Activated CD4-positive, alpha-beta memory T cell treated with anti-CD3 and anti-CD28 coated beads for 36 hours (primary cell): ENCODE measurements at places on chromosomes 1 and 21. TPM values are rescaled to one million over a fixed set of nuclear protein-coding genes. Genes with fewer than 3 reads are reported as not detected.
A peak's percentile ranks its signal among the peaks of the same experiment; 100 is the strongest.

Gene LCE2A
- not detected for total RNA-seq

Gene RAB42
- not detected for total RNA-seq

Gene TDRD10
- total RNA-seq, result not detected

Gene OR2AK2
- total RNA-seq, result not detected

Gene LEFTY1
- total RNA-seq, result not detected

Gene INTS3
- 47.7 TPM for total RNA-seq

Gene CHI3L2
- 2.8 TPM for total RNA-seq

Gene ARHGAP29
- total RNA-seq, result 0.31 TPM

Gene TRIM46
- total RNA-seq, result 7.1 TPM

Gene TMEM51
- not detected for total RNA-seq

Gene CDCA8
- 56.0 TPM for total RNA-seq

DNA sequence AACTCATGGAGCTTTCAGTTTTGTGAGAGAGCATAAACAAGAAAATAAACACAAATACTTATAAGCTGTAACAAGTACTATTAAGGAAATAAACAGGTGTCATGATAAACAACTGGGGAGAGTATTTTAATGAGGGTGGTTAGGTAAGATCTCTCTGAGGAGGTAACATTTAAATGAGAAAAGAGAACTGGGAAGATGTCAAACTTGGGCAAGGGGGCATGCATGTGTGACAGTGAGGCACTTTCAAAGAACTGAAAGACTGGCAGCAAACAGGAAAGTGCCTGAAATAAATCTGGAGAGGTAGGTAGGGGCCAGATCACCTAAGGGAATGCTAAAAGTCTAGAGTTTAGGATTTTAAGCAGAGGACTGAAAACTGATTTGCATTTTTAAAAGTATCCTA, 37.8 kb downstream of the NSL1 start:
- no peak for DNase-seq

DNA sequence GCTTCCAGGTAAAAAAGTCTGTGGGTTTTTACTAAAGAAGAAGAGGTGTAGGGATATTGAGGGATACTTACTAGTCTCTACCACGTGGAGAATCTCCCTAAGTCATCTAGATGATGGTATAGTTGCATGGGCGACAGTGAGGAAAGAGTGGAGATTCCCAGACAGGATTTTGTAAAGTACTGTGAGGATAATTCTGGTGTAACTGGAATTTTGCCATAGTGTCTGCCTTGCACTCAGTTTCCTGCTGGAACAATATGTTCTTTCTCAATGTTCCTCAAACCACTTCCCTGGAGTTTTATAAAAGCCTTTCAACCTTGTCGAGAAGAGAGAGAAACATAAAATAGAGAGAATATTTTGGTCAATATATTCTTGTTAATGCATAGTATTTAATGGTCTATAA, 95.1 kb upstream of the WLS start:
- no peak for DNase-seq

GRCh38 chr1:179095377-179095776, 13.5 kb downstream of the TOR3A start:
- no peak for DNase-seq

DNA sequence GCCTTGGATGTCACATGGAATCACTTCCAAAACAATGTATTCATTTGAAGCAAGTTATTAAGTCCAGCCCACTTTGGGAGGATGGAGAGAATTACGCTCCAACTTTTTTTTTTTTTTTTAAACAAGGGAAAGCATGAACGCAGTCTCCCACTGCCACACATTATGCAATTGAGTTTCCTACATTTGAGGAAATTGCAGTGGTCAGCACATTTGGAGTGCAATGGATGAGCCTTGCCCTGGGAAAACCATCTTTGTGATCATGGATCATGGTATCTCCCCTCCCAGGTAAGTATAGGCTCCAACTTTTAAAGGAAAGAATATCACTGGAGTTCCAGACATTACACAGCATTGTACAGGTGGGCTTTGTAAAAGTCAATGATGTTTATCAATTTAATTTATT, 26.7 kb downstream of the MAP10 start:
- no peak for DNase-seq

- no peak for DNase-seq
Measured at GRCh38 chr1:87968197-87968955, 639.7 kb downstream of the LMO4 start.

DNA sequence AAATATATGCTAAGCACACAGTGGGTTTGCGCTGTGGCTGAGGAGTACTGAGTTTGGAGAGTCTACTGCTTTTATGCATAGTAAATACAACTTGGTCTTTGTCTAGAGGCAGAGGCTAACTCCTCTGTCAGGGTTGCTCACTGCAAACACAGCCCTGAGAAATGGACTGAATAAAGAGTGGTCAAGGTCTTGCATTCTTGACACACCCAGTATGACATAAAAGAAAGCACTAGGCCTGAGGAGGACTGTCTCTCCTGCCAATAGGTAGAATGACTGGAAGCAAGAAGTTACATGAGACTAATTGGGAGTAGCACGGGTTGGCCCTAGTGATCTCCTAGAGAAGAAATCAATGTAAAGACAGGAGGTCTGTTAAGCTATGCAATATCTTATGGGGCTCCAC, 367.2 kb upstream of the B3GALT2 start:
- no peak for DNase-seq

DNA sequence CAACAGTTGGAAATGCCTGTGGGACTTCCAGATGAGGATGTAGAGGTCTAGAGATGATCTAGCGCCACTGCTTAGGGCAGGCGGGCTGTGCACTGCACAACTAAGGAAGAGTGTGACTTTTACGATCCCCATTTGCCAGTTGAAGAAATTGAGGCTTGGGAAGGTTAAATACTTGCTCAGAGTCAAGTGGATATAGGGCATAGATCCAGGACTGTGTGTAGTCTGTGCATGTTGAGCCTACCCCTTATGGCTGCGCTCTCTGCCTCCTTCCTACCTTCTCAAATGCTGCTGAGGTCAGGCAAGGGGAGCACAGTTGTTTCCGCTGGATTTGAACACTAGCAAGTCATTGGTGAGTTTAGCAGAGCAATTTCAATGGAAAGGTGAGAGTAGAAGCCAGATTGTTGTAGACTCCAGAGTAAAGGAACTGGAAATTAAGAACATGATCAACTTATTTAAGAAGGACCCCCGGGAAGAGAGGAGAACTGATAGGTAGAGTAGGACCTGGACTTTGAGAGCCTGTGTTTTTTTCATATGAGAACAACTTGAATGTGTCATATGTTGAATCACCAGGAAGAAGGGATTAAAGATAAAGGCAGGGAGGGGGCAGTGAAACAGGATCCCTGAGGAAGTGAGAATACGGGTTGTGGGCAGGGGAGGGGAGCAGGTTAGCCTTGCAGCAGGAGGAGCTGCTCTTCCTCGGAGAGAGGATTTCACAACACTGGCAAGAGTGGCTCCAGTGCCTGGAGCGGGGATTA, 2.7 kb downstream of the CAPN2 start:
- no peak for DNase-seq

- DNase-seq, result no peak
Measured at GRCh38 chr1:204079608-204079999, 6.7 kb downstream of the SOX13 start.

GRCh38 chr1:66787641-66788040, 13.4 kb downstream of the INSL5 start:
- no peak for DNase-seq

- peak; percentile 14 for DNase-seq
Measured at GRCh38 chr1:67652800-67653199, 32.2 kb upstream of the GADD45A start.

- DNase-seq, result no peak
Measured at GRCh38 chr1:67522001-67522441, 91.8 kb upstream of the SERBP1 start.

GRCh38 chr1:228362141-228362883, 44.3 kb downstream of the TRIM11 start:
- no peak for DNase-seq

GRCh38 chr1:241823925-241824324, 24.1 kb upstream of the EXO1 start:
- DNase-seq, result no peak

DNA sequence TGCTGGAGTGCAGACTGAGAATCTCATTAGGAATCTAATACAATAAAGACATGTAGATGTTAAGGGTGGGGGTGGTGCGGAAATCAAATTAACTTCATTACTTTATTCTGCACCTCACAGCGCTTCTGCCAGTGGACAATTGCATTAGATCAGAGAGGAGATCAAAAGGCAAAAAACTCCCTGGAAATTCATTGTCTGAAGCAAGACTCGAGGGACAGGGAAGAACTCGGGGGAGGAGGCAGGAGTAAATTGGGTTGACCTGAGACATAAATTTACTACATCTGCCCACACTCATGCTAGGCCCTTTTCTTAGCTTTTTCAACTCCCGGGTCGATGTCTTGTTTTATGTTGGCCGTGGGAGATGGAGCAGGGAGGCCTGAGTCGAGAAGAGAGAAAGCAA, 315.4 kb downstream of the SPATA17 start:
- DNase-seq, result no peak

DNA sequence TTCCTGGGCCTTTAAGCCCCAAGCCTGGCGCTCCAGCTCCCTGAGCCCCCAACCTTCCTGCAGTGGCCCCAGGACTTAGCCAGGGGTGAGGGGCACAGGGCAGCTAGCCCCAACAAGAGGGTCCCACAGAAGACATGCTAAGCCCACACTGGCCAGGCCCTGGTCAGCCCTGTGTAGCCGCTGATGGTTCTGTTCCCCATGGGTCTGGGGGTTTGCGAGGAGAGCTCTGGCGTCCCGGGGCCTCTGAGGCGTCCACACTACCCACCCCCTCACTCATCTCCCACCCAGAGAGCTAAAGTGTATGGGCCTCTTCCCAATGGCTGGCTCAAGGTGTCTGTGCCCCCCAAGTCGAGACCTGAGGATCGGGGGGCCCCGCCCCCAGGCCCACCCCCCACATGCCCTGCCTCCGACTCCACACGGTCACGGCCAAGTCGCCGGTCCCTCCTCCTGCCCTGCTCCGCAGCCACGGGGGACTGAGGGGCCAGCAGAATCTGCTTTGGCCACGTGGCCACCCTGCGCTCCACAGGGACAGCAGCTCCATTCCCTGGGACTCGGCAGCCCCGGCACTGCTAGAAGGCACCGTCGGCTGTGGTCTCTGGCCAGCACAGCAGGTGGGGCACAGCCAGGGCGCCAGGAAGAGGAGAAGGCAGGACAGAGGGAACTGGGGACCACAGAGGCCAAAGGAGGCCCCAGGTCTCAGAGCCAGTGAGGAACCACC, 7.8 kb downstream of the TNFRSF18 start:
- DNase-seq, result peak; percentile 8

DNA sequence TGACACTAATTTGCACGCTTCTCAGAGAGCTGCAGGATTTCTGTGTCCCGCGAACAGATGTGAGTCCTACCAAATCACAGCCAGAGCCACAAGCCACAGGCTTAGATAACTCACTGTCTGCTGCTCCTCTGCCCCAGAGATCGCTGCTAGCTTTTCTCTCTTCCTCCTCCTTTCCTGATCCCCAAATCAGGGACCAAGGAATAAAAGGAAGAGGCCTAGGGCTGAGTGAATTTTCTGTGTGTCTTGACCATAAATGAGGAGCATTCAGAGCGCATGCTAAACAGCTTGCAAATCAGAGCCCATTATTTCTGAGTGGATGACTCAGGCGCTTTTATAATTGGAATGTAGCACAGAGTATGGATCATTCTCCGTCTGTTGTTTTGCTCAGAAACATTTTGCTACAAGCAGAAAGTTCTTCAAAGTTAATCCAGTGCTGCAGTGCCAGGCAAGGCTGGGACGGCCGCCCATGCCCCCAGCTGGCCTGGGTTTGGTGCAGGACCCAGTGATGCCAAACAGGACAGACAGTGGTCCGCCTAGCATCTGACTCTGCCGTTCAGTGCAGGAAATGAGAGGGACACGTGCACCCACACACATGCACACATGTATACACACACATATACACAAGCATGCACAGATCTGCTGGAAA, 38.2 kb downstream of the KCNAB2 start:
- no peak for DNase-seq

GRCh38 chr1:162663589-162664106, 31.4 kb downstream of the DDR2 start:
- DNase-seq, result no peak

DNA sequence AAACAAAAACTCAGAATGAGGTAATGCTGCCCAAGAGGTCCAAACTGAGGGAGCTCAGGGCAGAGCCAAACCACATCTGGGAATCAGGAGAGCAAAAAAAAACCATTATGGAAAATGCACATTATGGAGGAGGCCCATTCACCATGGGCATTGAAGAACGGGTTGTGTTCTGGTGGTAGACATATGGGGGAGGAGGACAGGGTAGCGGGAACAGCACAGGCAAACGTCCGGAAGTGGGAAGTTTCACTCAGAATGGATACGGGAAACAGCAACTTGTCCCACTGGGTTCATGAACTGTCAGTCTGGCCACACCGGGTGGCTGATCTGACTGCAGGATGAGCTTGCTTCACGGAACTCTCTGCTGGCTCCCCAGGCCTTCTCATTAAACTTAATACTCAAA, 139.7 kb downstream of the RRAGC start:
- DNase-seq, result no peak

DNA sequence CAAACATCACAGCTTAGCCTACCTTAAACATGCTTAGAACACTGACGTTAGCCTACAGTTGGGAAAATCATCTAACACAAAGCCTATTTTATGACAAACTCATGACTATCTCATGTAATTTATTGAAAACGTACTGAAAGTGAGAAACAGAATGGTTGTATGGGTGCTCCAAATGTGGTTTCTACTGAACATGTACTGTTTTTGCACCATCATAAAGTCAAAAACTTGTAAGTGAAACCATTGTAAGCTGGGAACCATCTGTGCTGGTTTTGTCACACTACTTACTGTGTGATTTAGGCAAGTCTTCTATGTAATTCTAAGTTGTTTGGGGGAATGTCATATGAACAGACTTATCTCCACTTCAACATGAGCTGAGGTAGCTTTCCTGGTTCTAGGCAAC, 55.5 kb downstream of the TOR1AIP2 start:
- DNase-seq, result no peak

- no peak for DNase-seq
Measured at GRCh38 chr1:112267929-112268328, 128.1 kb upstream of the CTTNBP2NL start.
